ENCODE measurements at places on chromosomes 6 and 20.
A peak's percentile ranks its signal among the peaks of the same experiment; 100 is the strongest.

- no peak for DNase-seq
These were observed 1567.2 kb upstream of the DEFB115 start for GRCh38 chr20:29690274-29690673.

DNA sequence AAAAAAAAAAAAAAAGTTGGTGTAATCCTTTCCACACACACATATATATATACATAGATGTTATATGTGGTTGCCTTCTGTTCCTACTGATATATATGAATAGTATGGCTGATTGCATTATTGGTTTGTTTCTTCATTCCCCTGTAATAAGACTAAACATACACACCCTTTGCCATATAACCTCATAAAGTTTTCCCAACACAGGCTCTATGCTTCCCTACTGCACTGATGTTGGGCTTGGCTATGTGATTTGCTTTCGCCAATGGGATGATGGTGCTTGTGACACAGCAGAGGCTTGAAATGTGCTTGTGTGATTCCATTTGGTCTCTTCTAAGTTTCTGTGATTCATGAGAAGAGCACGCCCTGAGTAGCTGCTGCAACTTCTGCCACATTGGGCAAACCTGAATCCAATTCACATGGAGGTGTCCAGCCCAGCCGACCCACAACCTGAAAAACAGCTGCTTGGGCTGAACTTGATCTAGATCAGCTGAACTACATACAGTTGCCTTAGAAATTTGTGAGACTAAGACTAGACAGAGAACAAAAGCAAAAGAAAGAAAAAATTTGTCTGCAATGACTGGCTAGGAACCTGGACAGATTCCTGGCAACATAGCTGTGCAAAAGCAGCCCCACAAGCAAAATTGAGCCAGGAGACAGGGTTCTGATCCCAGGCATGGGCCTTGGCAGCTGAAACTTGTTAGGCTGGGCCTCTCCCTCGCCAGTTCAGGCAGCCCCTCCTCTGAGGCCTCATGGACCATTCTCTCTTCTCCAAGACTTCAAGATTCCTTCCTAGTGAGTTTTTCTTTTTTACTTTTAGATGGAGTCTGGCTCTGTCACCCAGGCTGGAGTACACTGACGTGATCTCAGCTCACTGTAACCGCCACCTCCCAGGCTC lies 13.4 kb upstream of the TBC1D20 start:
- no peak for DNase-seq

- no peak for DNase-seq
These were observed 327.3 kb upstream of the HSF2 start for GRCh38 chr6:122072014-122072647.

- DNase-seq: peak; percentile 68
These were observed 9.0 kb upstream of the HSP90AB1 start for GRCh38 chr6:44237813-44238433.

GRCh38 chr6:35365594-35366203 lies 23.3 kb downstream of the PPARD start:
- DNase-seq: no peak

DNA sequence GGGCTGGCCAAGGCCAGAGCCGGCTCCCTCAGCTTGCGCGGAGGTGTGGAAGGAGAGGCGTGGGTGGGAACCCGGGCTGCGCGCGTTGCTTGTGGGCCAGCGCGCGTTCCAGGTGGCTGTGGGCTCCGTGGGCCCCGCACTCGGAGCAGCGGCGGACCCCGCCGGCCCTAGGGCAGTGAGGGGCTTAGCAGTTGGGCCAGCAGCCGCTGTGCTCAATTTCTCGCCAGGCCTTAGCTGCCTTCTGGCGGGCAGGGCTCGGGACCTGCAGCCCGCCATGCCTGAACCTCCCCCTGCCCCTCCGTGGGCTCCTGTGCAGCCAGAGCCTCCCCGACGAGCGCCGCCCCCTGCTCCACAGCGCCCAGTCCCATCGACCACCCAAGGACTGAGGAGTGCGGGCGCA lies 108.4 kb downstream of the GMPR start:
- no peak for DNase-seq

- no peak for DNase-seq
These were observed 593 bp downstream of the DNMT3B start for GRCh38 chr20:32762754-32763201.

DNA sequence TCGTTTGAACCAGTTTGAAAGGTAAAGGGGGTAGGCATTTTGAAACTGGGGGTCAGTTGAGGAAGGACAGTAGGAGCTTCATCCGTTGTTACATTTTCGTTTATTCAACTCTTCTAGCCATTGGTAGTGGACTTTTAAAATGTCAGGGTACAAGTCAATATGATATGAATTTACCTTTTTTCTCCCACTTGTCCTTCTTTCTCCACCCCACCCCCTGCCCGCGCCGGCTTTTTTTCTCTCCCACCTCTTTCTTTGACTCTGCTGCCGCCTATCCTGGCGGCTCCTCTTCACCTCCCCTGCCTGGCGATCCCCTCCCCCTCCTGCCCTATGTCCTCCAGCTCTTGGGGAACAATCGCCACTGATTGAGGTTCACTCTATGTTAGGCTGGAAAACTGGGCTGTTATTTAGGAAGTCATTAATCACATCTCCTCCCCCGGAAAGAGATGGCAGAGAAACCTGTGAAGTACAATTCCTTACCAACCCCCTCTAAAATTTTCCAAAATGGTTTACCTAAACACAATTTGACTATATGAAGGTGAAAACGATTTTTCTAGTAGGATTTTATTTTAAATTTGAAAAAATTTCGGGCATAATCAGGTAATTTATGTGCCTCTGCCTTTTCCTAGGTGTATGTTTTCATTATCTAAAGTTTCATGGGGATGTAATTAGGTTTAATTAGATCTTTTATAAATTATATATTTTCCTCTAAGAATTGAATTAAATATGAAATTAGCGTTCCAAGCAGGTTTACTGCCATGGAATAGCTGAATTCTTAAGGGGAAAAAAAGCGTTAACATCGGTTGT lies 778 bp upstream of the LIN28B start:
- DNase-seq: no peak

DNA sequence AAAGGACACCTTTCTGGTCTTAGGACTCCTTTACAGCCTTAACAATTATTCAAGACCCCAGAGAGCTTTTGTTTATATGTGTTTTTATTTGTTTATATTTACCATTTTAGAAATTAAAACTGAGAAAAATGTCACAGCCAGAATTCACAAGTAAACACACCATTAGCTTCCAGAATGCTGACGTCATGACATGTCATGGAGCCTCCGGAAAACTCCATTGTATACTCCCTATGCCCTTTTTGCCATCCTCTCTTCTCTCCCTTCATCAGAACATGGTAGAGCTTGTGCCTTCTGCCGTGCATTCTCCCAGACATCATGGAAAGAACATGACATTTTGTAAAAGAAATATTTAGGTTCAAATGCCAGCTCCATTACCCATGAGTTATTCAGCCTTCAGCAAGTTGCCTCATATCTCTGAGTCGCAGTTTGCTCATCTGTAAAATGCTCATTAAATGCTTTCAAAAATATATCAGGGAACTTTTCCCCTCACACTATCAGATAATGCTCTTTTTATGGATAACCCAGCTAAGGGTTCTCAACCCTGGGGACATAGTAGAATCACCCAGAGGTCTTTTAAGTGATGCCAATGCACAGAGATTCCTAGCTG lies 27.8 kb downstream of the TNFAIP3 start:
- DNase-seq: no peak

GRCh38 chr6:39213195-39213920 lies 15.9 kb downstream of the KCNK5 start:
- DNase-seq: no peak

DNA sequence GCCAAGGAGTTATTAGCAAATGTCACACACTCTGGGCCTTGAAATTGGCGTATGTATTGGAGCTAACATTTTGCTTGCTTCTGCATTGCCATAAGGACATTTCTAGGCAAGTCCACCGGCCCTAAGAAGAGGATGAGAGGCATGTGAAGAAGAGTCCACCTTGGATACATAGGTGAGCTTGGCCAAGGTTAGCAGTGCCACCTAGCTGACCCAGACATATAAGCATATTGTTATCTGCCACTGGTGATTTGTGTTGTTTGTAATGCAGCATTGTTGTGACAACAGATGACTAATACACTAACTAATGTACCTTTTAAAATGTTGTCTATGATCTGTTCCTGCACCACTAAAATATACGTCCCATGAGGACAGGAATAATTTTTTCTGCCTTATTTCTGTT lies 24.8 kb upstream of the HLA-DQA2 start:
- DNase-seq: no peak

- no peak for DNase-seq
These were observed 28.0 kb downstream of the ASXL1 start for GRCh38 chr20:32386091-32386490.

DNA sequence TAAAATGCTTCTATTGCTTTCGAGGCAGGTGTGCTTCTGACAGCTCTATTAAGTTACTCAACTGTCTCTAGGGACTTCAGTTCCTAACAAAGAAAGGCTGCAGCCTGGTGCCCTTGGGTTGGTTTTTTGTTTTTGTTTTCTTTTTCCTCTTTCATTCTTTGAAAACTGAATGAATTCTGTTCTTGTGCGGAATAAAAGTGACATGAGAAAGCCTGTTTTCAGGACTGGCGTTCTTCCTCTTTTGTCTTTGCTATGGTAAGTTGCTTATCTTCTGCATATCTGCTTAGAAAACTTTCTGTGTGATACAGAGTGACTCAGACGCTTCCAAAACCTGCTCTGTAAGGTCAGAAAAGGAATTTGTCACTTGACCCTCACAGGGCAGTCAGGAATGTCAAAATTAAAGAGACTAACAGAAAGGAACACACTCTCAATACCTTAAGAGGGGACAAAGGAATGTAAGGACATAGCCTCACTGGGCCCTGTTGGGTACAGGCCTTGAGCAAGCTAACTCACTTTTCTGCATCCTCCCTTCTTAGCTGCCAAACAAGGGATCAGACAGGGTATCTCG lies 56.2 kb upstream of the NHSL1 start:
- DNase-seq: no peak

GRCh38 chr6:30591008-30591407 lies 19.8 kb downstream of the ABCF1 start:
- no peak for DNase-seq

DNA sequence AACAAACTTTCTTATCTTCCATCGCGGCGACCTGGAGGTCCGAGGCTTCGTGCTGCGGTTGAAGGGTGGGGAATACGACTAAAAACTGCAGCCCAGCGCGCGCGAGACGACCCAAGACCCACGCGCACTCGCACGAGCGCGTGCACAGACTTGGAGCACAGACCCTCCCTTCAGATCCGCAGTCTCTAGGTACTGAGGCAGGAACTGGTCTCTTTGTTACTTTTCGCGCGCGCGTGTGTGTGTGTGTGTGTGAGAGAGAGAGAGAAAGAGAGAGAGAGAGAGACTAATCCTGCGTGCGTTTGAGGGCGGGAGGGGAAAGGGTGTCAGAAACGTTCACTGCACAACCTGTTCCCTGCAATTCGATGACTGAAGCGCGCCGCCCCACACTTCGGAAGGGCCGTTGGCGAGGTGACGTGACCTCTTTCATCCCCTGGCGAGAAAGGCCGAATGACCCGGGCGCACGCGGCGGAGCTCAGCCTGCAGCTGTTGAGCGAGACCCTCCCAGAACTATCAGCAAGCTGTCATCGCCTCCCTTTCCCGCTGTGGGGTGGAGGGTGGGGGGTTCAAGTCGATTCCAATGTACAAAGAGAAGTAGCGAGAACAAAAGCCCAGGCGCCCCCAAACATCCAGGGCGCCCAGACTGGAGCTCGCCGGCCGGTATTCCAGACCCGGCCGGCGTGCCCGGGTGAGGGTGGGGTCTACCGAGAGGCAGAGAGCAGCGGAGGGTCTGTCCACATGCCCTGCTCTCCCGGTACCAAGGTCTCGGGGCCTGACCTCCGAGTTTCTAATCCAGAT lies 1.5 kb upstream of the TUBB2B start:
- no peak for DNase-seq

DNA sequence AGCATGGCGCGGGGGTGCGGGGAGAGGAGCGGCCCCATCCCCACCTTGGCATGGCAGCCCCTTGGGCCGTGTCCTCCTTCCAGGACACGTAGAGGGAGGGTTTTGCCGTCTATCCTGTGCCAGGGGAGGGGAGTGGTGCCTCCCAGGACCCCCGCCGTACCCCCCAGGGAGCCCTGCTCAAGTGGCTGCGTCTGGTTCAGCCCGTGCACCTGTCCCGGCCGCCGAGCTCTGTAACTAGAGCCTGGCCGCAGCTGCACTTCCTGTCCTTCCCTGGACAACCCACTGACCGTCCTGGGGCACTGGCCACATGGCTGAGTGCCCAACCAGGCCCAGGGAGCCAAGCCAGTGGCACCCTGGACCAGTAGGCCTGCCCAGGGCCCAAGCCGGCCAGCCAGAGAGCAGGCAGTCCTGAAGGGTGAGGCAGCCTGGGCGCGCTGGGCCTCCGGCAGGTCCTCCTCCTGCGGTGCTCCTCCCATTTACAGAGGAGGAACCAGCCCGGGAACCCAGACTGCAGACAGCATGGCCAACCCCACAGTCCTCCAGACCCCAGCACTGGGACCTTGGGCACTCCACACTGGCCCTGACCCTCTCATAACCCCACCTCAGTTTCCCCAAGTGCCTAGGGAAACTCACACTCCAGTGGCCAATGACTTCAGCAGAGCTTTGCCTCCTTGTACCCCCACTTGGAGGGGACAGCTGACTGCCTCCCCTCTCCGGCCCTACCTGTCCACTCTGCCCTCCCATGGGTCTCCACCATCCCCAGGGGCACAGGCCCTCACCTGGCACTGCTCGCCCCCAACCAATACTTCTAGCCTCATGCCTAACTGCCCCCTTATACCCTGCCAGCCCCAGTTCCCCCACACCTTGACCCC lies 8.7 kb downstream of the LAMA5 start:
- DNase-seq: no peak

DNA sequence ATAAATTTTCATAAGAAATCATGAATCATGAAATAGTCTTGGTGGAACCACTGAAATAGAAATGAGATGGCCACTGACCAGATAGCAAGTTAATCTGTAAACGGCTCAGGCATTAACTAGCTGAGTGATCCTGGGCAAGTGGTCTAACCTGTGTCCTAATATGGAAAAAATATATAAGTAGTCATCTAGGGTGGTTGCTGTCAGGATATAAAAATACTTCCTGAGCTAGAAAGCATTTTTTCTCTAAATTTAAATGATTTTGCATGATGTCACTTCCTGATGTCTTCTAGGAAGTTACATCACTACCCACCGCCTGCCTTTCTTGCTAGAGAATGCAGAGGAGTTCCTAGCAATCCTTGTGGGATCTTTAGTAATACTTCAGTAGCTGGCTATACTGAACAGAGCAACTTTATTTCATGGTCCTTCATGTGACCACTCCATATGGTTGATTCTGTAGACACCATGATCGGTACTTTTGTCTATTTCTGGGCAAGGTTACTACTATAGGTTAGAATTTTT lies 228.1 kb upstream of the CEP162 start:
- no peak for DNase-seq
